ENCODE measurements at places on chromosomes 3 and 15.
A peak's percentile ranks its signal among the peaks of the same experiment; 100 is the strongest.

DNA sequence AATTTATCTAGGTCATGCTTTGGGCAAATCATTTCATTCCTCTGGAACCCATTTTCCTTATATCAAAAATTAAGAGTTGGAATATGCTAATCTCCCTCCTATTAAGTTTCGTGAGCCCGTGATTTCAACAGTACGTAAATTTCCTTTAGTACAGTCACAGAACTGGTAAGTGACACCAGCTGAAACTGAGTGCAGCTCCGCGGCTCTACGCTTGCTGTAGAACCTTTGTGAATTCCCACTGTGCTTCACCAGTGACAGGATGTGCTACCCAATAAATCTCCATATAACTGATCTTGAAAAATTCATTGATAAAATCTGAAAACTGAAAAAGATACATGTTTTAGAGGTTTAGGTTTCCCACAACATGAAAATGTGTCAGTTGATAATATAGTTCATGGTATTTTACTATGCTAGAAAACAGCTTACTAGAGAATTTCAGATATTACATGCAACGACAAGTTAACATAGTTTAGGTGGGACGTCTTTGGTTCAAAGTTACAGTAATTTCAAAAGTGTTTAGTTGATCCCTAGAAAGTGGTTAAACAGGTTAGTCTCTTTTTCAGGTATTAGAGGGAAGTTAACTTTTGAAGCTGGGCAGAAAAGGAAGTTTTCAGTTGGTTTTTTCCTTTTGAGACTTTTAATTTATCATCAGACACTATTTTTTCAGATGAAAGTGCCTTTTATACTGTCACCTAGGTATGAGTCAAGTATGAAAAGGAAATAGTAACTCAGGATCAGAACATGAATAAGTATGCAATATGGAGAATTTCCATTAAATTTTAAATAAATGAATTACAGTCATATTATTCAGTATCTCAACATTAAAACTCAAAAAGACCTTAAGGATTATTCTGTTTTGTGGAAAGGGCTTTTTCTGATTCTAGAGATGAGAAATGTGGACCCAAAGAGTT is 57.0 kb downstream of the PPARG start:
- no peak for DNase-seq

DNA sequence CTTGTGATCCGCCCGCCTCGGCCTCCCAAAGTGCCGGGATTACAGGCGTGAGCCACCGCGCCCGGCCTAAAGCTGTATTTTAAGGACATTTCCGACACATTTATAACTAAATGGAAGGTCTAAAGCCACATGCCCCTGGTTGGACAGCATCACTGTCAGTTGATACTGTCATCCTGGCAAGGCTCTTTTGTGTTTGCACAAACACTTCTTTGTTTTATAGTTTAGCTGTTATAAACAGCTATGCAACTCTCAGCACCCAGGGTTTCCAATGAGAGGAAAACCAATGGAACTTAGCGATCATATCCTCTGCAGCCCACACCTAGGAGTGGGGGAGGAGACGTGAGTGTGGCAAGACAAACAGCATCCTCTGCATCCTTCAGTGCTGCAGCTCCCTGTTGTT is 19.7 kb downstream of the NIPA1 start:
- no peak for DNase-seq

DNA sequence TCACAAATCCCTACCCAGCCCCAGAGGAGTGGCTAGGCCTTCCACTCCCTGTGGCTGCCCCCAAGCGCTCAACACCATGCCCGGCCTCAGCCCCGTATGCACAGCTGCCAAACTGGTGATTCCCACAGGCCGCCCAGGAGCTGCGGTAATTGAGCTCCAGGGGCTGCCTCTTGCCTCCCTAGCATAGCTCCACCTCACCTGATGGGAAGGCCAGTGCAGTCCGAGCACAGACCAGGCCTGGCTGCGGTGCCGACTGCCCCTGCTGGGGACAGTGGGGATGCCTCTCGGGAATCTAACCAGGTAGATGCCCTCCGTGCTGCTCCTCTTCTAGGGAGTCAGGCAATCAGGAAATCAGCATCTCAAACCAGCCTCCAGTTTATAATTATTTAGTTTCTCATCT is 25.9 kb downstream of the SCN5A start:
- DNase-seq, result no peak

- no peak for DNase-seq
Observed at GRCh38 chr3:18917923-18918322, 230.4 kb upstream of the KCNH8 start.

- no peak for DNase-seq
Observed at GRCh38 chr3:119585856-119586570, 6.7 kb downstream of the ADPRH start.

GRCh38 chr3:138186221-138186620 is 880 bp upstream of the ARMC8 start:
- DNase-seq, result no peak

DNA sequence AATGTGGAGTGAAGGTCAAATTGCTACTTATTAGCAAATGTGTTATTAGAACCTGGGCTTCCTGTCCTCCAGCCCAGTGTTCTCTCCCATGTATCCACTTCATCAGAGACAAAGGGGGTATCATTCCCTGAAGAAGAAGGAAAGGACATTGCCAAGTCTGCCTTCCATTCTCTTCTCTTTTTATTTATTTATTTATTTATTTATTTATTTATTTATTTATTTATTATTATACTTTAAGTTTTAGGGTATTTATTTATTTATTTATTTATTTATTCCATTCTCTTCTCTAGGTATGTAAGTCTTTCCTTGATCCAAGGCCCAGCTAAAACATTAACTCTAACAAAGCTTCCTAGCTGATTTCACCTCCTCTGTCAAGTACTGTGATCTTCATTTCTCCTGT is 277.8 kb upstream of the DNAJC19 start:
- DNase-seq, result no peak

- DNase-seq, result no peak
Observed at GRCh38 chr3:65955792-65956477, 82.8 kb downstream of the MAGI1 start.

DNA sequence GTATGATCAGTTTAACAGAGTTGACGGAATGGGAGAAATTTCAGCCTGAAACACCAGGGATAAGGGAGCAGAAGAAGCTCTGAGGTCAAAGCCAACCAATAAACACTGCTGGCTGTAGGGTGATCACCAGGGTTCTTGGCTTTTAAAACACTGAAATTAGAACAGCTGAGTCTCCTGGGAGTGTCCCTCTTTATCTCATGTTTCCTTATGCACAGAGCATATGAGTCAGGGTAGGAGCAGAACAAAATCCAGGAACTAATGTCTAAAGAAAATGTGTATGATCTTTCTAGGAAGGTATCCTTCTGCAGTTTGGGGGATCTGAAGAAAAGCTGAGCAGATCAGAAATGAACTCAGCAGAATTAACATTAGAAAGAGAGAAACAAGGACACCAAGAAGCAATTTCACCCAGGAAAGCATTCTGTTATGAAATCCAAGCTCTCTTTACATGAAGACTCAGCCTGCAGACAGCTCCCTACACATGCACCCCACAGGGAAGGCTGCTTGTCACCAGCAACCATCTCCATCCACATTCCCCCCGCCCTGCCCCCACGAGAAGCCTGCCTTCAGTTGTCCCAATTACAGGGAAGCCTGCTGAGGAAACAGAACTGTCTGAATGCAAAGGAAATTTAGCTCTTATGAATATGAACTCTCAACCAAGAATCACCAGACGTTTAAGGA is 469.7 kb downstream of the PDCD6IP start:
- DNase-seq, result no peak

GRCh38 chr15:66124651-66125050 is 128.9 kb downstream of the MEGF11 start:
- no peak for DNase-seq

DNA sequence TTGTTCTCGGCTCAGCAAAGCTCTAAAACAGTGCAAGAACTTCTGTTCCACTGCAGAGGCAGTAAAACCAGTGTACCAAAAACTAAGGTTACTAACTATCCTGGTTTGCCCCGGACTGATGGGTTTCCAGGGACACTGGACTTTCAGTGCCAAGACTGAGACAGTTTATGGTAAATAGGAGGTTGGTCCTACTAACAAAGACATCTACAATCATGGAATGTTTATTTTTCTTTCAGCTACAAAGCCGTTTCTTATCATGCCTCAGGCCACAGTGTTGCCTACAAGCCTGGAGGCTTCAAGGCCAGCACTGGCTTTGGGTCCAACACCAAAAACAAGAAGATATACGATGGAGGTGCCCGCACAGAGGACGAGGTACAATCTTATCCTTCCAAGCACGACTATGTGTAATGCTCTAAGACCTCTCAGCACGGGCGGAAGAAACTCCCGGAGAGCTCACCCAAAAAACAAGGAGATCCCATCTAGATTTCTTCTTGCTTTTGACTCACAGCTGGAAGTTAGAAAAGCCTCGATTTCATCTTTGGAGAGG is 20.8 kb downstream of the CLDN18 start:
- no peak for DNase-seq

DNA sequence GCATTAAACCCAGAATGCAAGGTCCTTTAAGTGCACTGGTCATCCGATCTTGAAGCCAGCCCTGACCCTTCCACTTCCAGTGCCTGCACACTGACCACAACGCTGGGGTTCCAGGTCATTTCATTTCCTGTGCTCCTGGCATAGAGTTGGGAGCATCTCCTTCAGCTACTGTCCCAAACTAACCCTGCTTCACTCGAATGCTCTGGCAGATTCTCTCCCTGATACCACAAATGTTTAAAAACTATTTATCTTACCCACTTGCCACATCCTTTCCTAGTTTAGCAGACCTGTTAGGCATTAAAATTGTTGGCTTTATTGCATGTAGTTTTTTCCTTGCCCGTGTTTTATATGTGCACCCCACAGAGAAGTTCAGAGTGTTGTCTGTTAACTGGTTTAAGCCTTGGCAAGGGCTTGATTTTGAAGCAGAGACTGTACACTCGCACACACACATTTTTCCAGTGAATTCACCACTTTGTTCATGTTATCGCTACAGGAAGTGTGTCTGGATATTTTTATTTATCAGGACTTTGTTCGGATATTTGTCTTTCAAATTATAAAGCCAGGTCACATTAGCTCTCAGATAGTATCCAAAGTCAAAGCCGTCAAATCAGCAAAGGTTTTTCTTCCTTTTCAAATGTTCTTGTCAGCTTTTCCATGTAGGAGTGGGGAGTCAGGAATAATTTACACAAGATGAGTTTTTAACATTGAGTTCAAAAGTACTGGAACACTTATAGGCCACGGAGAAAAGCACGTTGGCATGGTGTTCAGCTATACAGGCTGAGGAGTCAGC is 77.3 kb downstream of the ABI3BP start:
- DNase-seq, result no peak

DNA sequence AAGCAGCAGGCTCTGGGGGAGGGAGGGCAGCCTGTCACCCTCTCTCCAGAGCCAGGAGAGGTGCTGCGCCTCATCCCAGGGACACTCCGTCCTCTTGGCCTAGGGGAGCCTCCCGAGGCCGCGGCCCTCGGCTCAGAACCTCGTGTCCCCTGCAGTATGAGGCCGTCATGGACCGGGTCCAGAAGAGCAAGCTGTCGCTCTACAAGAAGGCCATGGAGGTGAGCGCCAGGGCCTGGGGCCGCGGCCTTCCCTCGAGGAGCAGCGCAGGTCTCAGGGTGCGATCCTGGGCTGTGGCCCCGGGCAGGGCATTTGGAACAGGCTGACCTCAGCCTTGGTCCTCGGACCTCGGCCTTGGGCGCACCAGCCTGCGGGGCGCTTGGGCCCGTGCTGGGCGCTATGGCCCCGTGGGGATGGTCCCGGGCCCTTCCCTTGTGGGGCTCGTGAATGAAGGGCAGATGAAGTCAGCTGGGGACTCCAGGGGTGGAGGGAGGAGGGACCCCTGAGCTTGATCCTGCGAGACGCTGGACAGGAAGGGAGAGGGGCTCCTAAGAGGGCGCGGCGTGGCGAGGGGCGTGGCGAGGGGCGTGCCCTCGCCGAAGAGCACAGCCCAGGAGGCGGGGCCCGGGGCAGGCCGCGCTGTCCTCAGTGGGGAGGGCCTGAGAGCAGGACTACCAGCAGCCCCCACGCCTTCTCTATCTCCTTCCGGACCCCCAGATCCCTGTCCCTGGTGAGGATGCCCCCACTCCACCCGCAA is 32.9 kb downstream of the PSTPIP1 start:
- DNase-seq, result no peak

GRCh38 chr3:9161298-9161697 is 88.1 kb downstream of the SRGAP3 start:
- DNase-seq, result no peak

DNA sequence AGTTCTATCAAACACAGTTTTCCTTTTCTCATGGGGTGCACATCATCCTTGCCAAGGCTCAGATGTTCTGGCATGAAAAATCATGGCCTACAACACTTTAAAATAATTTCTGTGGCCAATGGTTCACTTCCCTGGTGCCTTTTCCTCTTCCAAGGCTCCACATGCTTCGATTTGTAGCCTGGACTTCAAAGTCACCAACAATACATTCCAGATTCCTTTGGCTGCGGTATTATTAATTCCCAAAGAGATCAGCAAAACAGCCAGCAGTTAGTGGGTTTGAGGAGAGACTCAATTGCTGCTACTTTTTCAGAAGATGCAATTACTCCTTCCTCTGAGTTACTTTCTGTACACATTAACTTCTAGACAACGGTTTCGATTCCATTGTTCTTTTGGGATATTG is 80.3 kb upstream of the CCDC80 start:
- DNase-seq, result no peak

DNA sequence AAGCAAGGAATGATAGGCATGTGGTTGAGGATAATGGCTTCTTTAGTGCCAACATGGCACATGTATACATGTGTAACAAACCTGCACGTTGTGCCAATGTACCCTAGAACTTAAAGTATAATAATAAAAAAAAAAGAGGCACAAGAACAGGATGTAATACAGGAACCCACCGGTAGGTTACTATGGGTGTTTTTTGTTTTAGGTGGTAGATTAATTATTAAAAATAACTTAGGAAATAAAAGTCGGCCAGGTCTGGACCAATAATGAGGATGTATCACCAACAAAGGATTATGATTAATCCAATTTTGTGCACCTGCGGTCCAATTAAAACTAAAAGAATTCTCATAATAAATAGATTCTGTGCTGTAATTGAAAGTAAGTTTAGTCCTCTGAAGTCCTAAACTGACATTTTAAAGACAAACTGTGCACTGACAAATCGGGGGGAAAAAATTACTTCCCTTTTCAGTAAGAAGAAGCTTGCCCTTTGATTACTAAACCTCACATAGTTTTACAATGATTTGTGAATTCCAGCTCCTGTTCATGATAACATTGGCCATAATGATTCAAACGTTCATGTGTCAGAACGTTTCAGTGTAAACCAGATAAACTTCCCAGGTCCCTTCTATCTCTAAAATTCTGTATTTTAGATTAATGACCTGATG is 62.2 kb downstream of the CASR start:
- DNase-seq, result no peak

- DNase-seq, result no peak
Observed at GRCh38 chr15:100889385-100890050, 9.9 kb downstream of the ALDH1A3 start.

DNA sequence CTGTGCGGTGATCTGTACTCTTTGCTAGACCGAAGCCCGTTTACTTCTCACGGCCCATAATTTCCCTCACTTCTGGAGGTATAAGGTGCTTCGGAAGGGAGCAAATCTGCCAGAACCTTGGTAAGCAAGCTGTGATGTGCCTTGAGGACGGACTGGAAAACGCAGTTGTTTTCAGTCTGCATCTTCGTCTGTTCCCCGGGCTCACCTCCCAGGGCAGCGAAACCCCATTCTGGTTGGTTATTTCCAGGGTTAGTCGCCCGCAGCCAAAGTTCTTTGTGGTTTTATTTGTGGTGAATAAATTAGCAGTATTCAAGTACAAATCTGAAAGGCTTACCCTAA is 401 bp downstream of the RAMAC start:
- DNase-seq, result peak; percentile 6

GRCh38 chr3:146637871-146638270 is 32.7 kb upstream of the PLSCR5 start:
- no peak for DNase-seq

Measured in activated T-helper 1 cell treated with anti-CD3 and anti-CD28 coated beads, Interleukin-2, amount 50 U/mL, for 16 hours (primary cell).